Inflammatory macrophage (primary cell): ENCODE measurements at places on chromosomes 3 and 15.

- DNase-seq = no peak
Measured at GRCh38 chr3:196872316-196872715, 4.6 kb downstream of the SENP5 start.

DNA sequence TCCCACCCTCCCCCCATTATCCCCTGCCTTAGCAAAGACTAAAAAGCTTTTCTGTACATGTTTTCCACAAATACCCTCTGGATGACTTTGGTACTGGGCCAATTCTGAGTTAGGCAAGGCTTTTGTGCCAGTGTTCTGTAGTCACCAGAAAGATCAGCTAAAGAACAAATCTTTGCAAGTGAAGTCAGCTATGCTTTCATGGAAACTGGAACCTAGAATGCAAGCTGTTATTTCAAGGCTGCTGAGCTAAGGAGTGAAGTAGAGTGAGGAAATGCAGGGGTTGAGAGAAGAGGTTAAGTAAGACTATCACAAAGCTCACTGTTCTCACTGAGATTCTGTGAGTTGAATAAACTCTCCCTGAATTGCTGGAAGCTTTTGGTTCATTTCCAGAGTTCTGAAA is 107.8 kb upstream of the CNTN3 start:
- no peak for DNase-seq

GRCh38 chr3:55721716-55722484 is 234.8 kb upstream of the WNT5A start:
- peak; percentile 24 for DNase-seq

DNA sequence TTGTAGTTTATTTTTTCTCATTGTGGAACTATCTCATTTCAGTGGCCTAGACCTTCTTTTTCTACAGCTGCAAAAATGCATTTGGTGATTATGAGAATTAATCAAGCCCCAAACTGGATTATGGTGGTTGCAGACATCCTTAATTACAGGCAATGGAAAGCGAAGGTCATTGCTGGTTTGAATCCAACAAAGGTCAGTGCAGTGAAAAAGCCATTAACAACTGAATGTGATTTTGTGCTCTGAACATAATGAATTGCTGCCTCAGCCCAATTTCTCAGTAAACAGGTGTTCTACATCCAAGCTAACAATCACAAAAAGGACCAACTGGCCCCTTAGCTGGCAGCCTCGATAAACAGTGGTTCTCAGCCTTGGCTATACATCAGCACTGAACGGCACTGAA is 260.1 kb upstream of the DPPA4 start:
- DNase-seq = no peak

GRCh38 chr3:61561374-61562041 is at the start of gene PTPRG:
PTPRG (plus strand) TSS chr3:61561571; CDS start chr3:61562288, 717 bp downstream.
- DNase-seq = no peak

DNA sequence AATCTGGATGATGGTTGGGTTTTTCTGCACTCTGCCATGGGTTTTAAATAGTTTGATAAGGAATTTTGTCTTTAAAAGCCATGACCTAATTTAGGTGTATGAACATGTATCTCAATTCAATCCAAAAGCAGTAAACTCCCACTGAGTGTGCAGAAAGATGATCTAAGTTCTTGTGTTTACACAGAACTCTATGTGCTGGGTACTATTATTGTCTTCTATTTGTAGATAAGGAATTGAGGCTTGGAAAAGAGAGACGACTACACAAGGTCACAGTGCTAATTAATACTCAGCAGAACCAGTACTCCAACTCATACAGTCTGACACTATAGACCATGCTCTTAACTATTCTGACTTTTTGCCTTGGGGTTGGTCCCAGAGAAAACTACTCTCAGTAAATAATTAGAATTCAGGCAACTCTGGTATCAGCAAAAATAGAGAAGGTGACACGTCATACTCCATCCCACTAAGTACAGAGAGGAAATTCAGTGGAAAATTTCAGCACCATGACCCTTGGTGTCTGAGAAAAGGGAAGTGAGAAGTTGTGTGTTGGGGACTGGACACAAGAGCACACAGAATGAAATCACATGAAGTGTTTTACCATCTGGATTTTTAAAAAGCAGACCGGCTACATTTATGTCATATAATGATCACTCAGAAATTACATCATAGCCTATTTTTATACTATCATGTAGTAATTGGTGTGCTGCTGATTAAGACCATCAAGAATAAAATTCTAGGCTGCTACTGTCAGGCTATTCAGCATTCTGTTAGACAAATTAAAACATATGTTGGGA is 18.3 kb upstream of the MYH15 start:
- DNase-seq = peak; percentile 89
